ENCODE measurements at places on chromosomes 3 and 15.
A peak's percentile ranks its signal among the peaks of the same experiment; 100 is the strongest.

- no peak for DNase-seq
These were observed 4.4 kb upstream of the CD200R1 start for GRCh38 chr3:112979244-112979832.

- DNase-seq = no peak
These were observed 92.3 kb downstream of the FRMD5 start for GRCh38 chr15:44102675-44103254.

GRCh38 chr3:24650839-24651238 lies 156.2 kb upstream of the THRB start:
- no peak for DNase-seq

- DNase-seq = no peak
These were observed 12.3 kb downstream of the THBS1 start for GRCh38 chr15:39593071-39593655.

DNA sequence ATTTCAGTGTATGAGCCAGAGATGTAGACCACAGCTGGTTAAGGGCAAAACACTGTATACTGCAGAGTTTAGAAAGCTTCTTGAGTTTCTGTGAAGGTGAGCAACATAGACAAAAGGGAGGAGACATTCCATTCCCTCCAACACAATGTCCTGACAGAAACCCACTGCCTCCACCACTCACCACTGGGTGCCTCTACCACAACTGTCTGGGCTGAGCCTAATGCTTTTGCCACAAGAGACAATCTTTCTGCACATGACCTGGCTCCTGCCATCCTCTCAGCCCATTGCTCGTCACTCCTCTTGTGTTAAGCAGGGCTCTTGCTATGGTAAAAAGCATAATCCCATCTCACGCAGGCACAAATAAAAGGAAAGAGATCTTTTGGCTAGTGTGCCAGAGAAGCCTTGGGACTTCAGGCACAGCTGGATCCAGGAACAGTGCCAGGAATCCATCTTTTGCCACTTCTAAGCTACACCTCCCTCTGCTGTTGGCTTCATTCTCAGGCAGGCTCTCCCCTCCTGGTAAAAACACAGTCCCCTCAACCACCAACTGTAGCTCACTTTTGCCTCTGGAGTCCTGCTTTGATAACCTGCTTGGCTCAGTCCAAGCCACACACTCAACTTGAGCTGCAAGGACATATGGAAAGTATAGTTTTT lies 140.6 kb upstream of the PRR20G start:
- DNase-seq = no peak

- DNase-seq = no peak
These were observed 8.8 kb upstream of the ATP11B start for GRCh38 chr3:182784542-182784941.

- DNase-seq = no peak
These were observed 42.3 kb downstream of the KLHL6 start for GRCh38 chr3:183513046-183513706.

DNA sequence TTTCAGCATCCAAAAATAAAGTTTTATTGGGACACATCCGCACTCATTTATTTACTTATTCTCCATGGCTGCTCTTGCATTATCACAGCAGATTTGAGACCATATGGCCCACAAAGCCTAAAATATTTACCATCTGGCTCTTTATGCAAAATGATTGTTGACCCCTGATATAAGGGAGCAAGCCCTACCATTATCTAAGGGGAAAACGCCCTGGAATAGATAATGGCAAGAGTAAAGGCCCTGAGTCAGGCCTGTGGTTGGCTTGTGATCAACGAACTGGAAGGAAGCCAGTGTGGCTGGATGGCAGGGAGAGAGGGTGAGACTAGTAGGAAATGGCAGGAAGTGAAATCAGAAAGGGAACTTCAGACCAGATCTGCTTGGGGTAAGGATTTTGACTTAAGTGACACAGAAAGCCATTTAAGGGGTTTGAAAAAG lies 24.6 kb upstream of the DMXL2 start:
- no peak for DNase-seq

- DNase-seq = no peak
These were observed 352.0 kb upstream of the COL8A1 start for GRCh38 chr3:99286266-99286845.

DNA sequence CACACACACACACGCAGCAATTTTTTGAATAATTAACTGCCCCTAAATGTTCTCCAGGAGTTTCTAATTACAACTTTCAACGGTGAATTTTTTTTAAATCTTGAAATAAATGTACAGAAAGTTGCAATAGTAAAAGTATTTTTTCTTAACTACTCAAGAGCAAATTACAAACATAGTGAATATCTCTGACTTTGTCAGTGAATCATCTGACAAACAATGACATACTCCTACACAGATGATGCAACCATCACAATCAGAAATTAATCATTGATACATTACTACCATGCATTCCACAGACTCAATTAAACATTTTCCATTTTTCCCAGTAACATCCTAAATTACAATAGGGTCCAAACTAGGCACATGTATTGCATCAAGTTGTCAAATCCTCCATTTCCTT lies 597.3 kb downstream of the NAALADL2 start:
- DNase-seq = no peak

GRCh38 chr3:5195605-5196004 lies 8.1 kb downstream of the EDEM1 start:
- no peak for DNase-seq

GRCh38 chr3:181729341-181729869 lies 17.7 kb downstream of the SOX2 start:
- no peak for DNase-seq

- no peak for DNase-seq
These were observed 86.4 kb downstream of the TIGIT start for GRCh38 chr3:114380233-114380651.

- DNase-seq = no peak
These were observed 23.5 kb downstream of the TRIM71 start for GRCh38 chr3:32841341-32841740.

DNA sequence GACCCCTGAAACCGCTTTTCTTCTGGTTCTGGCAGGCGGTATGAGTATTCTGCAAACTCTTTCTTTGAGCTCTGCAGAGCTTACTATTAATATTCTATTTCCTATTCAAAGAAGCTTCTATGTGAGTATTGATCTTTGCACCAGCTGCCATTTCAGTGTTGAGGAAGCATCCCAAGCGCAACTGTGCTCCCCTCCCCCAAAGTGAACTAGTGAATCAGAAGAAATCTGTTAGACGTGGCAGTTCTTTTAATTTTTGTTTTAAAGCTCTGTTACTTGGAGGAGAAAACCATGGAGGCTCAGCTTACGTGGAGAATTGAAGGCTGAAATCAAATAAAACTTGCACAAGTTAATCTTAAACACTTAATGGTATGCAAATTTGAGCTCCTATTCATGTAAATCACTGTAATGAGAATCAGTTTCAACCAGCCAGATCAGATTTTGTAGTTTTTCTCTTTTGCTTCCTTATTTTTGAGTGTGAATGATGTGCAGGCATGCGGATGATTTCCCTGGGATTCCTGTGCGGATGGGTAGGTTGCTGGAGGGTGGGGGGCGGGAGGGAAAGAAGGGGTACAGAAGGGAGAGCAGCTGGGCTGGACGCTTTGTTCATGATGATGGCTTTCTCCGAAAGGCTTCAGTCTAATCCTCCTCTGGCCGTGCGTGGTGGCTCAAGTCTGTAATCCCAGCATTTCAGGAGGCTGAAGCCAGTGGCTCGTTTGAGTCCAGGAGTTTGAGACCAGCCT lies 16.1 kb upstream of the AGBL1 start:
- no peak for DNase-seq

DNA sequence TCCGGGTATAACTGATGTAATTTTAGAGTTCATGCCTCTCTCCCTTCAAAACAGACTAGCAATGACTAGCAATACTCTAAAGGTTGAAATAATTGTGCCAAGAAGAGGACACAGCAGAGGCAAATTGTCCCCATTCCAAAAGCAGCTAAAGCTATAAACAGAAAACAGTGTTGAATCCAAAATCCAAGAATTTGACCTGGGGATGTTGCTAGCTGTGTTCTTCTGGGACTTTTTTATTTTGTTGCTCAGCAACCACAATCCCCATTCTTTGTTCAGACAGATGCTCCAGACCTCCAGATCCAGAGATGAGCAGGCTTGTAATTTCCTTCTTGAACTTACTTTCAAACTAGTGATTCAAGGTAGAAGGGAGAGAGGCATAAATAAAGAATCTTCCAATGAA lies 191.5 kb downstream of the FOXB1 start:
- no peak for DNase-seq

- no peak for DNase-seq
These were observed 18.4 kb downstream of the ITGA11 start for GRCh38 chr15:68413363-68414205.

- no peak for DNase-seq
These were observed 221.4 kb downstream of the CADPS start for GRCh38 chr3:62653796-62654195.

DNA sequence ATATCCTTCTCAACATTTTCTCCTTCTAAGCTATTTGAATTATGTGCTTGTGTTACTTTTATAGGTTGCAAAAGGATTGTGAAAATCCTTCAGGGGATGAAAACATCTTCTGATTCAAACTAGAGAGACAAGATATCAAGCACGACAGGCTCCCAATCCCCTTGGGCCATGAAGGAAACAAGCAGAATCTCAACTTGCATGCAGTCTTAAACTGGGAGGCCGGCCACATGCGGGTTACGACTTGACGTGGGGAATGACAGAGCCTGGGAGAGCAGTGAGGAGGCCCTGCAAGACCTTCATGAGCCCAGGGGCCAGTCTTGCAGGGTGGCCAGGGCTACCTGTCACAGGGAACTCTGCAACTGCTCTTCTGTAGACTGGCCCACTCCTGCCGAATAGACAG lies 94.4 kb downstream of the SCN11A start:
- DNase-seq = no peak

DNA sequence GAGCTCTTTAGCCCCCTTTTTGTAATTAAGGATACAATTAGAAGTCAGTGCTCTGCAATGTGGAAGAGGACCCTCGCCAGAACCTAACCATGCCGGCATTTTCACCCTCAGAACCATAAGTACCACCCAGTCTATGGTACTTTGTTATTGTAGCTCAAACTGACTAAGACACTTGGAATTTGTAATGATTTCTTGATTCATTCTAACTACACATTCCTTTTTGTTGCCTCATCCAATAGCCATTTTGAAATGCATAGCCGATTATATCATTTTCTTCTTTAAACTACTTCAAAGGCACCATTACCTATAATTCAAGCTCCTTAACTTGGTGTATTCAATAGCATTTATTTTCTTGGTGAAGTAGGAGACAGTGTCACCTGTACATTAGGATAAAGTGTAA lies 61.4 kb downstream of the GLB1 start:
- DNase-seq = no peak

GRCh38 chr15:85691350-85692240 lies 103.1 kb downstream of the KLHL25 start:
- peak; percentile 87 for DNase-seq

GRCh38 chr3:107285197-107285596 lies 92.0 kb upstream of the CCDC54 start:
- DNase-seq = no peak

DNA sequence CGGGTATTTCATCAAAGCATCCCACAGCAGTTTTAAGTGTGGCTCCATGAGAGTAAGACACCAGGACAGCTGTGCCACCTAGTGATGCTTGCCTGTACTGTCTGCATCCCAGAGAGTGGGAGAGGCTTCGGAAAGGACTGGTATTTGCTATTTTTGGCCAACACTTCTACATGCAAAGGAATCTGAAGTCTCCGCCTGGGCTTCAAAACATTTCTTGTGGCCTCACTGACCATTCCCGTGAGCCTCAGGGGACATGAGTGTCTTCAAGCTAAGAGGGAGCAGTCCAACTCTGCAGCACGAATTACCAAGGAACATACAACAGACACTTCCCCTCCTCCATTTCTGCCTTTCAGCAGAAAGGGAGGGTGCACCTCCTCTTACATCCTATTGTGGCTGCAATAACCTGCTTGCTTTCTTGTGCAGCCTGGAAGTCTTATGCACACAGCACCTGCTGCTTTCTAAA lies 177.5 kb downstream of the RORA start:
- DNase-seq = no peak

DNA sequence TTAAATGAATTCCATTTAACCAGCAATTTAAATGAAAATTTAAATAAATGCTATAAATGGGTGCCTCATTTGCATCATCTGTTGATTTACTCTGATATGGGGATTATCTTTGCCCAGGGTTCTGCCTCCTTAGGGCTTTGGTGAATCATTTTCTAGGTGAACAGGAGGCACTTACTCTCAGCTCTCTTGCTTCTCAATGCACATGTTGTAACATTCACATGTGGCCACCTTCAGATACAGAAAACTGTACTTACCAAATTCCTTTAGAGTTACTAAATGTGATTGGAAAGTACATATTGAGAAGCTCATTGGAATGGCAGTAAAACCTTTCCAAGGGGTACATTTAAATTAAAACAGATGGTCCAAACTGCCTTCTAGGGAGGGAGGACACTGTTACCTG lies 20.8 kb downstream of the GADL1 start:
- DNase-seq = no peak

- no peak for DNase-seq
These were observed 29.1 kb upstream of the GNB5 start for GRCh38 chr15:52220251-52220650.

GRCh38 chr3:9669720-9670432 lies 20.6 kb downstream of the MTMR14 start:
- no peak for DNase-seq

GRCh38 chr3:120460862-120461261 lies 10.1 kb upstream of the FSTL1 start:
- no peak for DNase-seq

- no peak for DNase-seq
These were observed 163.7 kb downstream of the MOBP start for GRCh38 chr3:39631136-39631535.

- DNase-seq = no peak
These were observed 14.8 kb upstream of the TOPBP1 start for GRCh38 chr3:133676336-133677118.

GRCh38 chr3:37756311-37756710 lies 105.4 kb upstream of the CTDSPL start:
- DNase-seq = no peak

DNA sequence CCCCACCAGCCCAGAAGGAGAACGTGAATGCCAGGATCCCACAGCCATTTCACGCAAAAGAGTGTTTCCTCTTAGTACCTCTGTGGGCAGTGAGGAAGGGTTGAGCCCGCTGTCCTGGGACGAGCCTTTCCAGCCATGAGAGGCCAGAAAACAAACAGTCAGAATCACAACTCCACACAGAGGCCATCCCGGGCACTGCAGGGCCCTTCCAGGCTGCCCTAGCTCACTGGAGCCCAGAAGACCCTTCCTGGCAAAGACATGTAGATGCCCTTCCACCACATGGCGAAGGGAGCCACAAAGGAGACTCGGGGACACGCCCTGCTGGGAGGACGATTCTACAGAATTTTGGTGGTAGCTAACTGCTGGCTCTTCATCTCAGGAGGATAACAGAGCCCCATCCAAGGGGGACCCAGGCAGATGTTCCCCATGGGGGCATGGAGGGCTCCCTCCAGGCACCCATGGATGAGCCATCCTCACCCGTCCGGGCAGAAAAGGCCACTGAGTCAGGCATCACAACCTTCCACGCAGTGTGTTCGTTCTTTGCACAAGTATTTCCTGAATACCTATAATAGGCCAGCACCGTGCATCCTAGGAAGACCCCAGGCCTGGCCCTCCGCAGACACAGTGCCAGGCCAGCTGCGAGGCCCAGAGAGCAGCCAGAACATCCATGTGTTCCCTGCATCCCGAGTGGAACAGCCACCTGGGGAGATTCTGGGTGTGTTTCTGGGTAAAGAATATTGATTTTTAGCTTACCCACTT lies 47.2 kb downstream of the SLC12A8 start:
- no peak for DNase-seq

All from GM12878 (cell line).